ENCODE measurements at places on chromosomes 12 and 14. TPM values are rescaled to one million over a fixed set of nuclear protein-coding genes. Genes with fewer than 3 reads are reported as not detected.

The OR11H6 gene
- not detected for total RNA-seq

The SLC11A2 gene
- total RNA-seq: 52.1 TPM

The KRT3 gene
- not detected for total RNA-seq

The TAS2R7 gene
- total RNA-seq: not detected

The TROAP gene
- 62.2 TPM for total RNA-seq

The TCL1B gene
- not detected for total RNA-seq

The ZCRB1 gene
- 41.2 TPM for total RNA-seq

The SLC6A13 gene
- 0.95 TPM for total RNA-seq

The SPTSSA gene
- 12.0 TPM for total RNA-seq

The TRIM9 gene
- total RNA-seq: 0.22 TPM

The VAMP1 gene
- 39.9 TPM for total RNA-seq

Measured in T-helper 1 cell treated with Interleukin-12 subunit alpha and Interleukin-12 subunit beta and Interleukin-4 antibody, amounts not matched to agents 30 ng/mL and 1 ng/mL, for 36 hours (primary cell).